Ammon's horn (tissue), 1 donor: ENCODE measurements at places on chromosomes 7 and 10.

DNA sequence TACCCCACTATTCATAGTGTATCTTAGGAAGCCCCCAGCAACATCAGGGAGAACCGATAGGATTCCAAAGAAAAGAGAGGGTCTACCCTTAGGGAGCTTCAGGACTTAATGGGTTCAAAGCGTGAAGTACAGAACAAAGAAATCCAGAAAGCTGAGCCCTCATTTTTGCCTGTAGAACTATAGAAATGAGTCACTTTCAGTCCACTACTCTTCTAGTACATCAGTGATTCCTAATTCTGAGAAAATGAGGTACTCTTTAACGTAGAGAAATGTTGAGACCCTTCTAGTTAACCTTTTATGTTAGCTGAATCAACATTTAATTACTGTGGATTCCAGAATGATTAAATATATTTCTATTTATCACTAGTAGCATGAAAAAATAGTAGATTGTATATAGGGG lies 1.8 kb downstream of the TDRD1 start:
- no peak for DNase-seq

DNA sequence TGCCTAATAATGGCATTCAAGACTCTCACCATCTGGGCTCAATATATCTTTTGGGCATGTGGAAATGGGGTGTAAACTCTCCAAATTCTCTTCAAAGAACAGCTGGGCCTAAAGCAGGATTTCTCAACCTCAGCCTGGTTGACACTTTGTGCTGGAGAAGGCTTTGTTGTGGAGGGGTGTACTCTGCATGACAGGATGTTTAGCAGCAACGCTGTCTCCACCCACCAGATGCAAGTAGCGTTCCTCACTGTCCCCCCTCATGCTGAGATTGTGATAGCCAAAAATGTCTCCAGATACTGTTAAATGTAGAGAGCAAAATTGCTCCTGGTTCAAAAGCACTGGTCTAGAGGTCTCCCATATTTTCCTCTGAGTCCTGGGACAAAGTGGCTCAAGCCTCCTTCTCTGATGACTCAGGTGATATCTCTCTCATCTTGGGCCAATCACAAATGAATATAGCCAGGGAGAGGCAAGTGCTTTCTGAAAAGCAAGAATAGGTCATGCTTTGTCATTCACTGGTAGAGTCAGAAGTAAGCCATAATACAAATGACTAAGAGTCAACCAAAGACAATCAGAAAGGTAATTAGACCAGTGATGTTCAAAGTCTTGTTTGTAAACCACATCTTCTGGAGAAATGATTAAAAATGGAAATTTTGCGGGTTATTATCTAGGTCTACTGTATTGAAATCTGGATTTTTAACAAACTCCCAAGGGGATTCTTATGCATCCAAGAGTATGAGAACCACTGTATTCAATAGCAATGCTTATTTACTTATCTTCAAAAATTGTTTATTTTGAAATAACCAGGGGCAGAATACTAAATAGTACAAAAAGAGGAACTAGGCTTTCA lies 330.8 kb downstream of the PTEN start:
- no peak for DNase-seq

- DNase-seq = no peak
Observed at GRCh38 chr7:80699721-80700256, 61.3 kb downstream of the CD36 start.

DNA sequence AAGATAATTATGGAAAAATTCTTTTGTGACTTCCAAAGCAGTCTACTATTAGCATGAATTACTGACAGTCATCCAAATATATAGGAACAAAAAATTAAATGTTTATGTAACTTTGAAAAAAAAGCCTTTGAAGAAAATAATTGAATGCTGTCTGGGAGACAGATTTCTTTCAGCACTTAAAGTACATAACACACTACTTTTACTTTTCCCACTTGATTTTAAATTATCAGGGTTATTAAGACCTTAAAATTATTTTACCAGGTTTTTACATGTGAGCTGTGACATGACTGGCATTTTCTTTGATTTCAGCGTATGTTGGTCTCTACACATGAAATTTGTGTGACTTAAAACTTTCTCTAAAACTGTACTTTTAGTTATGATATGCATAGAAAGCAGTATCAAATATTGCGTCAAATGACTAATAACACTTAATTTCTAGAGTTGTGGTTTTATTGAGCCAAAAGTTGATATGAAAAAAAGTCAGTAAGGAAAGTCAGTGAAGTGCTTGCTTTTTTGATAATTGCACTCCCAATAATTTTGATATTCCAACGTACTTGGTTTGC lies 3.1 kb downstream of the PTEN start:
- DNase-seq = no peak
